Activated naive CD8-positive, alpha-beta T cell treated with anti-CD3 and anti-CD28 coated beads, Interleukin-2, amount 10 ng/mL, durations not matched to agents 7 days and 5 days (primary cell): ENCODE measurements at places on chromosomes 12 and 14. TPM values are rescaled to one million over a fixed set of nuclear protein-coding genes. Genes with fewer than 3 reads are reported as not detected.

GRCh38 chr14:72518809-72519377 is 375.0 kb downstream of the DPF3 start:
- H3K36me3 ChIP-seq, result peaks cover 22% of the 10 kb centered on the region
- H3K4me1 ChIP-seq, result peaks cover 53% of the 10 kb centered on the region
- peak overlapping the region; percentile 72 for H3K4me3 ChIP-seq
- DNase-seq, result peak; percentile 55

GRCh38 chr12:104175726-104176247 is 37.8 kb upstream of the NFYB start:
- no peak for DNase-seq
- H3K4me1 ChIP-seq, result peaks cover 21% of the 10 kb centered on the region
- H3K27me3 ChIP-seq, result peaks cover 4% of the 10 kb centered on the region
- no peak overlapping the region for H3K27ac ChIP-seq
- H3K36me3 ChIP-seq, result no peaks in the 10 kb centered on the region

DNA sequence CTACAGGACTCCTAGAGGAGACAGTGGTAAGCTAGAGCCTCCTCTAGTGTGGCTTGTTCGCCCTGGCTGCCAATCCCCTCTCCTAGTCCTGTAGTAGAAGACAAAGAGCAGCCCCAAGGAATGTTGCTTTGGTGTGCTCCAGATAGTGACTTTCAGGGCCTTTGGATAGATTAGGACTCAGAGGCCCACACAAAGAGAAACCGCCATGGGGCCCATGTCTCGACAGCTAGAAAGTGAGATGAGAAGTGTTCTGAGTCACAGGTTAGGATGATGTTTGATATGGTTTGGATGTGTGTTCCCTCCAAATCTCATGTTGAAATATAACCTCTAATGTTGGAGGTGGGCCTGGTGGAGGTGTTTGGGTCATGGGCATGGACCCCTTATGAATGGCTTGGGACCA is 51.8 kb upstream of the JDP2 start:
- H3K27ac ChIP-seq, result no peak overlapping the region
- peaks cover 22% of the 10 kb centered on the region for H3K27me3 ChIP-seq
- H3K4me3 ChIP-seq, result no peak overlapping the region
- H3K4me1 ChIP-seq, result no peaks in the 10 kb centered on the region
- no peaks in the 10 kb centered on the region for H3K36me3 ChIP-seq
- DNase-seq, result no peak

DPPA3 gene
- total RNA-seq, result not detected

DNA sequence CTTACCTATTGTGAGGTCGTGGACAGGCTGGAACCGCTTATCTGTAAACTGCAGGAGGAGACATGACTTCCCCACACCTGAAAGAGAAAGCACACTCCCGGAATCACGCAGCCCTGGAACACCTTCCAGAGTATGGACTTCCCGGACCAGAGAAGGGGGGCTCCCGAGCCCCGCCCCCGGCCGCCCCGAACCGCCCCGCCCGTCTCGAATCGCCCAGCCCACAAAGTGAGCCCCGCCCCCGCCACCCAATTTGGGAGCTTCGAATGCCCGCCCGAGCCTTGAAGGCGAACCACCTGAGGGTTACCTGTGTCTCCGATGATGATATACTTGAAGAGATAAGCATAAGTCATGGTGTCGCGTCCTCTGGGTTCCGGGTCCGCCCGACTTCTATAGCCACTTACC is 235 bp downstream of the RAB2B start:
- H3K36me3 ChIP-seq, result peaks cover 13% of the 10 kb centered on the region
- peak overlapping the region; percentile 100 for H3K4me3 ChIP-seq
- no peaks in the 10 kb centered on the region for H3K27me3 ChIP-seq
- peaks cover 23% of the 10 kb centered on the region for H3K4me1 ChIP-seq

KCNC2 gene
- not detected for total RNA-seq

DNA sequence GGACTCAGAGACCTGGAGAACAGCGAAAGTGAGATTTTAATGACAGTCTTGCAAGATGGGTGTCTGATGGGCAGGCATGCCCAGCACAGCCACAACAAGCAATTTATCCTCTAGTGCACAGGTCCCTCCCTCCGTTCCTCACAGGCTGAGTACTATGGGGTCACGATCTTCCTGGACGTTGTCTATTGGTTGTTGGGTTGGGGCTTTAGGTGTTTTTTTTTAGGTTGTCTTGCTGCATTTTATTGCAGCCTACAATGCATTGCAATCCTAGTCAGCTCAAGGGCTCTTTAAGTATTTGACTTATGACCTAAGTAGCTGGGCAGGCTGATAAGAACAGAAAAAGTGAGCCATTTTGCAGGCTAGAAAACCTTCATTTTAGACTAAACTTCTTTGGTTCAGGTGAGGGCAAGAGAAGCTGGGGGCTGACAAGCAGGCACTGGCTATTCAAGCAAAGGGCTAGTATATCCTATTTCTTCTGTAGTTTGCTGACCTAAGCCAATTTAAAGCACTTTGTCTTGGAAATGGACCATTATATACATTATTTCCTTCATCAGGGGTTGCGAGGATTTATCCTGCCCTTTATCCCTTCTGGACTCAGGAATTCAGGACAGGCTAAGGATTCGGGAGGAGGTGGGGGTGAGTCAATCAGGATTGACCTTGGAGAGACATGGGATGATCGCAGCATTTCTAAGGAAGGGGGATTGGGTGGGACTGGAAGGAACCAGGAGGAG is 6.0 kb downstream of the KRT7 start:
- H3K4me3 ChIP-seq, result no peak overlapping the region
- DNase-seq, result no peak
- H3K4me1 ChIP-seq, result peaks cover 22% of the 10 kb centered on the region
- H3K27me3 ChIP-seq, result peaks cover 30% of the 10 kb centered on the region
- H3K27ac ChIP-seq, result no peak overlapping the region

CD163L1 gene
- 1.2 TPM for total RNA-seq

GRCh38 chr14:92460916-92461579 is 52.5 kb upstream of the RIN3 start:
- no peak for DNase-seq
- H3K36me3 ChIP-seq, result peaks cover 1% of the 10 kb centered on the region
- H3K27me3 ChIP-seq, result peaks cover 3% of the 10 kb centered on the region

DNA sequence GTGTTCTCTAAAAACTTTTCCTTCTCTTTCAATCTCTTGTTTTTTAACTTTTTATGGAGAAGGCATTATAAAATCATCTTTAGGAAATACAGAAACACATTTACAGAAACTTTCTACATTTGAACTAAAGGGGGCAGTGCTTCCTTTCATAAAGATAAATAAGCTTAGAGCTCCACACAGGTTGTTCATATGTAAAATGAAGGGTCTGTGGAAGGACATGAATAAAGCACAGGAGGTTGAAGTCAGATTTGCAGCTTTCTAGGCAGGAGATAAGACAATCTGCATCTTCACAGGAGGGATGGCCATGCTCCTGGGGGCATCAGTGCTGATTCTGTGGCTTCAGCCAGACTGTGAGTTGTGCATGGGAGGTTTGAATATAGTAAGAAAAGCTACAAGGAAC is 426.0 kb downstream of the DAD1 start:
- H3K36me3 ChIP-seq, result no peaks in the 10 kb centered on the region
- H3K4me1 ChIP-seq, result peaks cover 5% of the 10 kb centered on the region
- no peak for DNase-seq
- H3K27ac ChIP-seq, result peak overlapping the region; percentile 84

DNA sequence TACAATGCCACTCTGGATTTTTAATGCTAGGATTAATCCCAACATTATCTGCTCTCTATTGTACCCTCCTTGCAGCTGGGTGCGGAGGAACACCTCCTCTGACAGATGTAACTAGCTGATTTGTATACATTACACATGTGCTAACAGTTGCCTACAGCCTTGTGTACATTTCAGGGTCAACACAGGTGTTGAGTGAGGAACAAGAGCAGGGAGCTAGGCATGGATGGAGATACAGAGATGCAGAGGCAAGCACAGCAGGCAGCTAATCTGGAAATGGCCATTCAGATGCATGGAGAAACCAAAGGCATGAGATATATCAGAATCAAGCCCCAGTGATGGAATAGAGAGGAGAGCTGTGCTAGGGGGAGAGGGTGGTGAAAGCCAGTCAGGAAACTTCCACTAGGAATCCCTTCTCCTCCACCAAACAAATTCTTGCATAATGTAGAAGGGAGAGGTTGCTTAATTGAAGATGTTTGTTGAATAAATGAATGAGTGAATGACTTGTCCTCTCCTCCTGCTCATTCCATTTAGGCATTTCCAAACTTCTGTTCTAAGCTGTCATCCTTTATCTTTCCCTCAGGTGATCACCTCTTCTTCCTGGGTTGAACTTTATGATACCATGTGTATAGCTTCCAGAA is 313.2 kb downstream of the ATP23 start:
- no peak overlapping the region for H3K4me3 ChIP-seq
- DNase-seq, result no peak
- H3K36me3 ChIP-seq, result no peaks in the 10 kb centered on the region
- no peaks in the 10 kb centered on the region for H3K4me1 ChIP-seq
- H3K27ac ChIP-seq, result no peak overlapping the region

GRCh38 chr12:96870946-96871345 is 36.1 kb upstream of the NEDD1 start:
- H3K4me1 ChIP-seq, result no peaks in the 10 kb centered on the region
- no peaks in the 10 kb centered on the region for H3K36me3 ChIP-seq
- H3K27ac ChIP-seq, result no peak overlapping the region
- no peak for DNase-seq

TSPAN19 gene
- not detected for total RNA-seq

NXPH4 gene
- 1.7 TPM for total RNA-seq

- H3K4me1 ChIP-seq, result peaks cover 32% of the 10 kb centered on the region
- peaks cover 29% of the 10 kb centered on the region for H3K27me3 ChIP-seq
- H3K27ac ChIP-seq, result no peak overlapping the region
- no peak overlapping the region for H3K4me3 ChIP-seq
Measured at GRCh38 chr14:55122440-55122986, 6.5 kb upstream of the LGALS3 start.

TMPRSS12 gene
- not detected for total RNA-seq

PAPLN gene
- 1.0 TPM for total RNA-seq

- DNase-seq, result no peak
- H3K4me3 ChIP-seq, result no peak overlapping the region
- no peaks in the 10 kb centered on the region for H3K27me3 ChIP-seq
Measured at GRCh38 chr14:41570415-41571155, 36.1 kb upstream of the LRFN5 start.

RAN gene
- total RNA-seq, result 798 TPM

DNA sequence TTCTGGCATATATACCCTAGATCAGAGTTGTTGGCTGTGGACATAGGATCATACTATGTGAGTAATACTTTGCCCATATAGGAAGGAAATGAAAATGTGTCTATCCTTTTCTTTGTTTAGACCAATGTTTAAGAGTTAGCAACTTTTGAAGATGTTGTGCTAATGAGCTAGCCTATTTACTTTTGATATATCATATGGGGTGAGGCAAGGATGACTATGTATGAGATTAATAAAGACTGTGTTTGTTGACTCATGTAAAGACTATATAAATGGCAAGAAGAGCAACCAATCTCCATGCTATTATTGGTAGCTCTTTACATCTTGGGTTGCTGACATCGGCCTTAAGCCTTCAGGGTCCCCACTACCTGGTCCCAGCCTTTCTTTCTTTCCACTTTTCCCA is 289.4 kb downstream of the CCDC91 start:
- no peaks in the 10 kb centered on the region for H3K4me1 ChIP-seq
- no peaks in the 10 kb centered on the region for H3K27me3 ChIP-seq
- H3K36me3 ChIP-seq, result peaks cover 13% of the 10 kb centered on the region
- H3K4me3 ChIP-seq, result no peak overlapping the region
- no peak for DNase-seq
- H3K27ac ChIP-seq, result no peak overlapping the region

DNA sequence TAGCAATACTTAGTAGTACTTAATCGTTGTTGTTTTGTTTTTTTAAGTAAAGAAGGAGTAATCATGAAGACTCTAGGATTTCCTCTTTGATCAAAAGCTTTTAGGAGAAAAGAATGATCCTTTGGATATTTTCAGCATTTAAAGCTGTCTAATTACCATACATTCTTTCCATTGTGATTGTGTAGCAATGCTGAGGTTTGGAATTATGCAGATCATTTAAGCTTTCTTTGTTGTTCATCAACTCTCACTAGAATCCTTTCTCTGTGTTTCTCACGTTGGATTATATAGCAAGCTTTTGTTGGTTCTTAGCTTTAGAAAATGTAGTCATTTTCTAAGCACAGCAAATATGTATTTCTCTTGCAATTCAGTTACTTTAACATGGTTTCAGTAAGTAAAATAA is 25.8 kb downstream of the CCDC91 start:
- no peaks in the 10 kb centered on the region for H3K27me3 ChIP-seq
- no peak overlapping the region for H3K27ac ChIP-seq
- H3K4me1 ChIP-seq, result peaks cover 8% of the 10 kb centered on the region
- DNase-seq, result no peak
- no peak overlapping the region for H3K4me3 ChIP-seq

ESRRB gene
- total RNA-seq, result 0.14 TPM

GRCh38 chr14:81312289-81312876 is 87.7 kb downstream of the STON2 start:
- H3K27me3 ChIP-seq, result peaks cover 15% of the 10 kb centered on the region
- DNase-seq, result no peak

A2ML1 gene
- not detected for total RNA-seq

RASAL1 gene
- 2.3 TPM for total RNA-seq

DNA sequence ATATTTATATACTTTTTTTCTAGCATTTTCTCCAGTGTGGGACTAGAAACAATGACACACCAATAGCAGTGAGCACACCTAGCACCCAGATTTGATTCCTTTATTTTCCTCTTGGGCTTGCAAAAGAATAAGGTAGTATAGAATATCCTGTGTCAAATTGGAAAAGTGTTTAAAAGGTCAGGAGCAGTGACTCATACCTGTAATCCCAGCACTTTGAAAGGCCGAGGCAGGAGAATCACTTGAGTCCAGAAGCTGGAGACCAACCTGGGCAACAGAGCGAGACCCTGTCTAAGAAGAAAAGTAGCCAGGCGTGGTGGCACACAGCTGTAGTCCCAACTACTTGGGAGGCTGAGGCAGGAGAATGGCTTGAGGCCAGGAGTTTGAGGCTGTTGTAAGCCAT is 53.8 kb upstream of the SGPP1 start:
- peaks cover 3% of the 10 kb centered on the region for H3K27me3 ChIP-seq
- no peaks in the 10 kb centered on the region for H3K36me3 ChIP-seq
- H3K4me1 ChIP-seq, result no peaks in the 10 kb centered on the region

DNA sequence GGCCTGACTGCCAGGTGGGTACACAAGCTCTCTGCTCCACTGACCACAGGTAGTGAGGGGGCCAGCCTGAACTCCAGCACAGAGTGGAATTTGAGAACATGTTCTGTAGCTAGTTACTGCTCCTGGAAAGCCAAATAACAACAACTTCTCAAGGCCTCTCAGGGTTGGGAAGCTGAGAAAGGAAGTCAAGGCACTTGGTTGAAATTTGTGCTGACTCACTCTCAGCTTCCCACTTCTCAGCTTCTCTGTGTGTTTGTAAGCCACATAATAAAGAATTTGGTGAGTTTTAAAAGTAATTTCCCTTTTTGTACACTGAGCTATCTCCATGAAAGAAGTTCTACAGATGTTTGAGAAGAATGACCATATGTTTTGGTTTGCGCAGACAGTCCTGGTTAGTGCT is 234.9 kb downstream of the KTN1 start:
- no peak for DNase-seq
- H3K4me3 ChIP-seq, result no peak overlapping the region
- H3K27me3 ChIP-seq, result peaks cover 7% of the 10 kb centered on the region
- H3K4me1 ChIP-seq, result peaks cover 2% of the 10 kb centered on the region

POTEM gene
- not detected for total RNA-seq

GRCh38 chr14:61547186-61548069 is 147.9 kb upstream of the HIF1A start:
- H3K4me3 ChIP-seq, result no peak overlapping the region
- no peaks in the 10 kb centered on the region for H3K27me3 ChIP-seq
- DNase-seq, result no peak
- H3K36me3 ChIP-seq, result peaks cover 67% of the 10 kb centered on the region

TROAP gene
- 73.8 TPM for total RNA-seq

TAS2R30 gene
- total RNA-seq, result 3.1 TPM
